Activated naive CD4-positive, alpha-beta T cell treated with anti-CD3 and anti-CD28 coated beads, Interleukin-2, amount 50 U/mL, for 72 hours (primary cell): ENCODE measurements at places on chromosomes 4 and X. TPM values are rescaled to one million over a fixed set of nuclear protein-coding genes. Genes with fewer than 3 reads are reported as not detected.

The FOXP3 gene
- 5.4 TPM for total RNA-seq

The NLGN4X gene
- not detected for total RNA-seq

The CORIN gene
- total RNA-seq, result 0.05 TPM

The VCX gene
- not detected for total RNA-seq

The AFAP1 gene
- 41.9 TPM for total RNA-seq

The RAB9B gene
- 0.41 TPM for total RNA-seq

The VCX2 gene
- total RNA-seq, result not detected

The MAML3 gene
- 1.0 TPM for total RNA-seq

The FAM47E gene
- not detected for total RNA-seq

The GAGE12J gene
- total RNA-seq, result not detected

The ZNF732 gene
- total RNA-seq, result not detected
